A549 treated with DMSO at 1 μM for 4 hours (cell line): ENCODE measurements at places on chromosomes 3 and 15. TPM values are rescaled to one million over a fixed set of nuclear protein-coding genes. Genes with fewer than 3 reads are reported as not detected.

Gene ATP11B
- 8.1 to 15.8 TPM (median 12.5 TPM) in 5 replicates for total RNA-seq

Gene EBLN2
- 0.38 to 0.57 TPM (median 0.51 TPM) in 5 replicates for total RNA-seq

Gene SAMD7
- total RNA-seq: not detected in 5 replicates

Gene PEX5L
- 0.01 TPM in 1 of 5 replicates, not detected in the others for total RNA-seq

Gene DUOXA1
- total RNA-seq: 0.08 to 0.18 TPM (median 0.17 TPM) in 5 replicates

Gene CYP8B1
- not detected in 5 replicates for total RNA-seq

Gene NDN
- 0.05 to 0.10 TPM in 2 of 5 replicates, not detected in the others for total RNA-seq

Gene SI
- not detected in 5 replicates for total RNA-seq

Gene ITIH1
- not detected in 5 replicates for total RNA-seq

Gene BCL2A1
- total RNA-seq: 16.7 to 27.1 TPM (median 19.4 TPM) in 5 replicates

Gene WDR93
- total RNA-seq: 0.13 to 0.21 TPM (median 0.19 TPM) in 5 replicates

Gene CNTN4
- not detected in 5 replicates for total RNA-seq

Gene RFC4
- total RNA-seq: 44.5 to 64.4 TPM (median 48.4 TPM) in 5 replicates

Gene SELENOS
- total RNA-seq: 129 to 146 TPM (median 142 TPM) in 5 replicates

Gene ATR
- total RNA-seq: 9.5 to 15.7 TPM (median 13.9 TPM) in 5 replicates

Gene MYL3
- not detected in 5 replicates for total RNA-seq
